Dorsolateral prefrontal cortex (tissue), 122 donors: ENCODE measurements at places on chromosomes 7 and 10. TPM values are rescaled to one million over a fixed set of nuclear protein-coding genes. Genes with fewer than 3 reads are reported as not detected.

Gene ANKMY2
- 35.3 TPM for total RNA-seq

Gene EPDR1
- 63.0 TPM for total RNA-seq

Gene SUN3
- total RNA-seq, result not detected

Gene CEP41
- 16.2 TPM for total RNA-seq

Gene AKR1C8
- not detected for total RNA-seq
